ENCODE measurements at places on chromosomes 11 and 22.

DNA sequence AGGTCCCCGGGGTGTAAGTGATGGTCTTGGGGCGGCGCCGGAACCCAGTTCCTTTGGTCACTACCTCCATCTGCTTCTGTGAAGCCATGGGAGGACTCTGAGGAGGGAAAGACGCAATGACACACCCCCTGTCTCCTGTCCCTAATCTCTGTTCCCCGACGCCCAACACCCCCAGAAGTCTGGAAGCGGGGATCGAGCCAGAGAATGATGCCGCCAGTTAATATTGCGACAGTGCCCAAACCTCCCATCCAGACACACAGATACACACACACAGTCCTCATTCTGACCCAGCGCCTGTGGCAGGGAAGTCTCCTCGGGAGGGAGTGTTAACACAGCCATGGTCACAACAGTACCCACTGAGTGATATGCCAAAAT is 352 bp downstream of the C22orf23 start:
- DNase-seq, result no peak

DNA sequence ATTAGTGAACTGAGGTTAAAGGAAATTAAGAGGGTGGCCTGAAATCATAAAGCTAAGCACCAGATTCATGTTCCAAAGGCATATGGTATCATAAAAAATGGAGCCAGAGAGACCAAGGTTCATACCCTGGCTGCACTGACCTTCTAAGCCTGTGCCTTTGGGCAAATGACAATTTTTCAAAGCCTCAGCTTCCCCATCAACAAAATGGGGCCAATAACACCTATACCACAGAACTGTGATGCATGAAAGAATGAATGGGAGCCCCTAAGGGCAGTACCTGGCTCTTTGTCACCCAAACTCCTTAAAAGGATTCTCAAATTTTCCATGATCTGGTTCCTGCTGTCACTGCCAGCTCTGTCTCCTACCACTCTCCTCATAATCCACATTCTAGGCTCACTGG is 72.5 kb downstream of the RAB30 start:
- DNase-seq, result no peak

GRCh38 chr11:26227301-26227746 is 104.6 kb upstream of the ANO3 start:
- no peak for DNase-seq

DNA sequence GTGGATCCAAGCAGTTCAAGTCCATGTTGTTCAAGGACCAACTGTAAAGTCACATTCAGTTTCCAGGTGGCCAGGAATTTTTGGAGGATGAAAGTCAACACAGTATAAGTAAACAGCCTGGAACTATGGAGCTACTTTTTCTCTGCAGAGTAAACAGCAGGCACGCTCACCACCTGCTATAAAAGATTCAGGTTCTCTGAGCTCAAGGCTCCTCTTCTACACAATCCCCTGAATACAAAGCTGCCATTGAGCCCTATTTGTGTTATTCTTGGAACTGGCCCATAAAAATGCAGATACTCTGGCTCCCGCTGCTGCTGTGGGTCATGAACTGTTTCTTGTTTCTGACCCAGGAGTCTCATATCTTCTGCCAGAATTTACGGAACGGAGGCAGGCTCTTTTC is 56.9 kb upstream of the PRR5 start:
- DNase-seq, result no peak

- no peak for DNase-seq
These were observed 60.9 kb downstream of the CELSR1 start for GRCh38 chr22:46476547-46476941.

DNA sequence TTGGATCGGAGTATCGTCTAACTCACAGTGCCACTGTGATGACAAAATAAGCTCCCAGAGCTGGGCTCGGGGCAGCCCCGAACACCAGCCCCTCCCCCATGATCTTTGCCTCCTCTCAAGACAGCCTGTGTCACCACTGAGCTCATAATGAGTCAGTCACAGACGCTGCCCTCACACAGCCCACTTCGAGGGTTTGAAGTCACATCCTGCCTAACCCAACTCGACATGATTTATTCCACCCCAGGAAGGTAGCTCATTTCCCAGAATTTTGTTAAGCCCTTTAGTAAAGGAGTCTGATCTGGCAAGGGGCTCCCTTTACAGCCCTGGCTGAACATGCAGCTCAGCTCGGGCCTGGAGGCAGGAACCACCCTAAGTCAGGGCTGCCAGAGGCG is 22.8 kb downstream of the MYH9 start:
- DNase-seq, result no peak

GRCh38 chr11:65184146-65184545 is 2.4 kb downstream of the CAPN1 start:
- no peak for DNase-seq
